Stimulated activated CD4-positive, alpha-beta T cell treated with anti-CD3 and anti-CD28 coated beads, TNF-alpha, amount 100 ng/mL, for 4 hours (primary cell): ENCODE measurements at places on chromosomes 1 and 21.

DNA sequence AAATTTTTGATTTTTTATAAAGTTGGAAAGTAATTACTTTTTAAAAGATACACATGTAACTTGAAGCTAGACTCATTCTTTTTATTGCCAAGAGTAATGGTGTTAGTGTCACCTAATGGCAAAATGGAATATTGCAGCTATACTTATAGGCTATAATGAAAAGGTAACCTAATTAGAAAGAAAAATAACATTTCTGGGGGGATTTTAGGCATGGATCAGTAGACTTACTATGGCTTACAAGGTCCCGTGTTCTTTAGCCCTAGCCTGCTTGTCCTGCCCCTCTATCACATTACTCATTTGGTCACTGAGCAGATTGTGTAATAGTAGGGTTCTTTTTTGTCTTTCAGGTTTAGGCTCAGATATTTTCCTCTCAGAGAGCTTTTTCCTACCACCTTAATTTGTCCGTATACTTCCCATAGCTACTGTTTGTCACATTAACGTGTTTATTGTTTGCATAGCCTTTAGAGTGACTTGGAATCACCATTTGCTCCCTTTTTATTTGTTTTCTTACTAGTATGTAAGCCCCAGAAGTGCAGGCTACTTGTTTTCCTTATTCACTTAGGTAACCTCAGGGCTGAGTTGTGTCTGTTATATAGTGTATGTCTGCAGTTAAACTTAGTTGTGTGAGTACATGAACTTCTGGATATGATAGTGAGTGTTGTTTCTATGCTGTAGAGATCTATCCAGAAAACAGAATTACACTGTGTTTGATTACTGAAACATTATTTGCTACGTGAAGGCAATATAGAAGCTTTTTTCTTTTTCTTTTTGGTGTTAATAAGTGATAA lies 58.7 kb downstream of the RABGAP1L start:
- no peak for DNase-seq

- DNase-seq = no peak
Measured at GRCh38 chr1:185015631-185016030, 29.7 kb upstream of the RNF2 start.

- DNase-seq = no peak
Measured at GRCh38 chr1:27597516-27598294, 6.2 kb downstream of the AHDC1 start.

GRCh38 chr1:156414461-156415064 lies 45.6 kb downstream of the RHBG start:
- no peak for DNase-seq

DNA sequence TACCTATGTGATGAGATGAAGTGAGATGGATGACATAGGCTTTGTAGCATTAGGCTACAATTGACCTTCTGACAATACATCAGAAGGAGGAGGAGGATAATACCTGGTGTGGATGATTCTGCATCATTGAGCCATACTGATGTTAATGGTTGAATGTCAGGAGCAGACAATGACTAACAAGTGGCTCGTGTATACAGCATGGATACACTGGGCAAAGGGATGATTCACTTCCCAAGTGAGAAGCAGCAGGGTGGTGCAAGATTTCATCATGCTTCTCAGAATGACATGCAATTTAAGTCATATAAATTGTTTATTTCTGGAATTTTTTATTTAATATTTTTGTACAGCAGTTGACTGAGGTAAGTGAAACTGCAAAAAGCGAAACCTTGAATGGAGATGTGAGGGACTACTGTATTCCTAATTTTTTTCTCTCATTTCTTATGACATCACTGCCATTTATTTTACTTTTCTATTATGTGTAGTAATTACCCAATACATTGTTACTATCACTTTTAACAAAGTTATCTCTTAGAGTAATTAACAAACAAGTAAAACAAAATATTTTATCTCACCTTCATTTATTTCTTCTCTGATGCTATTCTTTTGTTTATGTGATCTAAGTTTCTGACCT lies 34.4 kb upstream of the COP1 start:
- DNase-seq = no peak

DNA sequence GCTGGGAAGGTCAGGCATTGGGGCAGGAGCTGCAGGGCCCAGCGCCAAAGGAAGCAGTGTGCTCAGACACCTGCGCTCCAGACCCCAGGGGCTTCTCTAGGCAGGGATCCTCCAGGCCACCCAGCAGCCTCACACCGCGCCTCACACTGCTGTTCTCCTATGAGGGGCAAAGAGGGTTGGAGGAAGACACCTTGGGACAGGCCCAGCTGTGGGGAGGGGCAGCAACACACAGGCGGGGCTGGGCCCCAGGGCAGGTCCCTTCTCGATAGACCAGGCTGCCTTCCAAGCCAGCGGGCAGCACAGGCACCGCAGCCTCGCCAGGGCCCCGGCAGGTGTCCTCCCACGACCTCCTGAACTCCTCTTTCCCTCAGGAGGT lies 20.7 kb upstream of the PRSS38 start:
- DNase-seq = no peak

GRCh38 chr1:3714284-3714741 lies 37.9 kb upstream of the CCDC27 start:
- DNase-seq = no peak

GRCh38 chr1:10941891-10942541 lies 70.4 kb upstream of the TARDBP start:
- DNase-seq = peak; percentile 32

DNA sequence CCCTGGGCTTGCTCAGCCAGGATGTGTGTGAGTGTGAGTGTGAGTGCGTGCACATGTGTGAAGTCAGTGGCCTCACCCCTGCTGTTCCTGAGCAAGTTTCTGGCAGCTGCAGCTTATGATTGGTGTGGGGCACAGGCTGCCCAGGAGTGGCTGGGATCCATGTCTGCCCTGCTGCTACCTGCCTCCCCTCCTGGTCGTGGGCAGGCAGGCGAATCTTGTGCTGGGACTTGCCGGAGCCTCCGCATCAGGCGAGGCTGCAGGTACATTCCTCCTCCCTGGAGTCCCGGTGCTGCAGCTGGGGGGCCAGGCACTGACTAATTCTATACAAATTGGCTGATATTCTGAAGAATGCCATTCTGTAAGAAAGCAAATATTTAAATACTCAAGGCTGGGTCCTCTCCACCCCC lies 85.6 kb upstream of the WNT4 start:
- DNase-seq = no peak

GRCh38 chr1:54117815-54118563 lies 34.8 kb downstream of the CDCP2 start:
- DNase-seq = no peak

DNA sequence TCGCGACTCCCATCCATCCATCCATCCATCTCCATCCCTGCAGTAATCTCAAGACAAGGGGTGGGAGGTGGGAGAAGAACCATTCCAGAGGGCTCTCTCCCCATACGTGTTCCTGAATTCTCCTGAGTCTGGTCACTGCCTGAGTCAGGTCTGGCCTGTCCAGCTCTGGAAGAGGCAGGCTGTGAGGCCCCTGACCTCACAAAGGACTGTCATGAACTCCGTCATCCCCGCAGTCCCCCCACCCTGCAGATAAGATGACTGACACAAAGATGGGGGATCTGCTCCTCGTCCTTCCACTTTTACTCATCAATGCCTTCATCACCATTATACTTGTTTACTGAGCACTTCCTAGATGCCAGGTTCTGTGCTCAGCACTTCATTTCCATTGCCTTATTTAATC lies 1.6 kb upstream of the MAP7D1 start:
- no peak for DNase-seq

DNA sequence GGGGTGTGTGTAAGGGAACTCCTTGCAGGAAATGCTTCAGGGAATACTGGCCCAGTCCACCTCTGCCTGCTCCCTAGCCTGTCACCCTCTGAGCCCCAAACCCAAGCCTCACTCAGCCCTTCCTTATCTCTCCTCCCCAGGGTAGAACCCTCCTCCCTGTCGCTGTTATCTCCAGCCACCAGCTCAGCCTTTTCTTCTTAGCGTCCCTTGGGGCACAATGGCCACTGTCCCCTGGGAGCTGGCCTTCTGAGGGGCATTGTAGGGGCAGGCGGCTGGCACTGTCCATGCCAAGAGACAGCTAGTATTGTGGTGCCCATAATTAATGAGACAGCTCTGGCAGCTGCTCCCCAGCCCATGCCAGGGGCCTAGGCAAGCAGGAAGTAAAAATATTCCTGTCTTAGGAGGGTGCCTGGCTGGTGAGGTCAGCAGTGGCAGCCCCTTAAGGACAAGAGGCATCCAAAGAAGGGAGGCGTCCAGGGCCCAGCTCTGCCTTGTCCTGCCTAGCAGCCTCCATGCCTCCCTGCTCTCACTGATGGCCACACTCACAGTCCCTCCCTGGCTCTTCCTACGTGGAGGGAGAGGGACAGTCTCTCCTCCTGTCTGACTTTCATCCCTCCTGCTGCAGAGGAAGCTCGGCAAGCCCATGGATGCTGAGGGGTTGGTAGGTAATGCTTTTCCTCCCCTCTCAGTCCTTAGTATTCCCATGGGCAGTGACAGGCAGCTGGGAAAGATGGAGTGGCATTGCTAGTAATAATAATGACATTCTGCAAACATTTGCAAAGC lies 37.5 kb downstream of the KCNQ4 start:
- DNase-seq = no peak

- DNase-seq = no peak
Measured at GRCh38 chr1:100130552-100131077, 2.1 kb downstream of the SASS6 start.

DNA sequence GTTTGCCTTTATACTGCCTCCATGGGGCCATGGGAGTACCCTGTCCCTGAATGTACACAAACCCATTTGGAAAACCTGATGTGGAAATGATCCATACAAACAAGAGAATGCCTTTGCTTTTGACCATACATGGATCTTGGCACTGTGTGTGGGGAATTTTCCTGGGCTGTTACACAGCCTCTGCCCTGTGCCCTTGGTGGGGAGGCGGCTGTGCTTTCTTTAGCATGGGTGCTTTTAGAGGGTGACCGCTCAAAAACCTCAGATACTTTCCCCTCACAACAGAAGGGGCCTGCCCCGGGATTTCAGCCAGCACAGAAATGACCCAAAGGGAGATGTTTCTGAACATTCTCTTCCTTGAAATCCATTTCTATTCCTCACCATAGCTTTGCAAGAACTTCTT lies 194.8 kb downstream of the LMO4 start:
- DNase-seq = no peak

GRCh38 chr21:45816794-45817193 lies 164.8 kb upstream of the COL6A1 start:
- DNase-seq = no peak

- no peak for DNase-seq
Measured at GRCh38 chr1:4407851-4408250, 246.6 kb upstream of the AJAP1 start.

GRCh38 chr1:167456524-167456923 lies 61.8 kb downstream of the CD247 start:
- no peak for DNase-seq

- no peak for DNase-seq
Measured at GRCh38 chr1:71231751-71232150, 150.9 kb upstream of the ZRANB2 start.

DNA sequence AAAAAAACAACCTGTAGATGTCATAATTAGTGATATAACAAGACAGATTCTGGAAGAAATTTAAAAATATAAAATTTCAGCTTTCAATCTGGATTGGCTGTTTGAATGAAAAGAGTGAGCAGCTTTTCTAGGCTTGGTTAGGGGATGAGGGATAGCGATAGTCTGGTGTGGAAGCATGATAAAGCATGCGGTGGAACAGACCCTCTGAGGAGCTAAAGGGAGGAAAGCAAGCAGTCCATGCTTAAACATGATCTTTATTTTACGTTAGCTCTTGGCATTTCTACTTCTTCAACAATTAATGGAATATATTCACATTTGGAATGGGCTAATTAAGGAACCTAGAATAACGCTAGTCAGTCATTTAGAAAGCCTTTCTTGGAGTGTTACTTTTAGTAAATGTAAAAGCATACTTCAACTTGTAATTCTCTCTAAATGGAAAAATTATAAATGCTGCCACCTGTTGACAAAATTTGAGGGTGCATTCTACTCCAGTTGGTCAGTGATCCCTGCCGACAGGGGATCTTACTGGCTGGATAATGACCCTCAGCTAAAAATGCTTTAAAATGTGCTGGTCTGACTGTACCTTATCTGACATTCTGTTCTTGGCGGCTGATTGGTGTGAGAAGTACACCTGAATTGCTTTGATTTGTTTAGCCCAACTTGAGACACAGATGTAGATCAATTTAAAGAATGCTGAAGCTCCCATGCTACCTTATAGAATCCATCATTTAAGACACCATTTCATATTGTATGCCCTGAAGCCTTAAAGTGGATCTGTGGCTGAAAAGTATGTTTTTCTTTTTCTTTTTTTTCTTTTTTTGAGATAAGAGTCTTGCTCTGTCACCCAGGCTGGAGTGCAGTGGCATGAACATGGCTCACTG lies 61.2 kb downstream of the AK4 start:
- no peak for DNase-seq

DNA sequence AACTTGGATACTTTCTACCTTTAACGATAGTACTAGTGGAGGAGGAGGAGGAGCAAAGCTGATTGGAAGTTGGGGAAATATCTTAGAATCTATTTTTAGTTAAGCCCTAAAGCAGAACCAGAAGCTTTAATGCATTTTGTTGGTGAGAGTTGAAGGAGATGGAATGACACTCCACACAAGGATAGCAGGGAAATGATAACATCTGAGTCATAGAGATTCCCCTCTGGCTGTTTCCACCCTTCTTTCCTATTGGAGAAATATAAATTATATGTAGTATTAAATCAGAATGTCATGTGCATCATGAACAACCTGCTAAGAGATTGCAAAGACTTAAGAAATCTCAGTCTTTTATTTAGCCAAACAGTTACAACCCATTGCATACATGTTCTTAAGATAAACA lies 1357.7 kb downstream of the NCAM2 start:
- no peak for DNase-seq
